ENCODE measurements at places on chromosomes 12 and 14. TPM values are rescaled to one million over a fixed set of nuclear protein-coding genes. Genes with fewer than 3 reads are reported as not detected.

DNA sequence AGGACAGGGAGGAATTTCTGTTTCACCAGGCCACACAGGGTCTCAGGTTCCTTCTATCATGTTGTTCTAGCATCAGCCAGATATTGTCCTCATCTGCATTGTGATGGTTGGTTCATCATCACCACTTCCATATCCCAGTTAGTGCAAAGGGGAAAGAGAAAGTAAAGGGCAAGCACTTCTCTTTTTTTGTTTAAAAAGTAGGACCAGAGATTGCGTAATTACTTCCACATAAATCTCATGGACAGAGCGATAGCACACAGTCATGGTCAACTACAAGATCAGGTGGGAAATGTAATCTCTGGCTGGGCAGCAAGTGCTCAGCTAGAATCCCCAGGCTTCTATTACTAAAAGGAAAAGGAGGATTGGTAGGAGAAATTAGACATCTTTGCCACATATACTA lies 155.1 kb downstream of the KIF21A start:
- no peaks in the 10 kb centered on the region for H3K27me3 ChIP-seq
- DNase-seq: no peak
- no peak overlapping the region for H3K4me3 ChIP-seq
- H3K36me3 ChIP-seq: no peaks in the 10 kb centered on the region

The NEMF gene
- 56.5 TPM for total RNA-seq

DNA sequence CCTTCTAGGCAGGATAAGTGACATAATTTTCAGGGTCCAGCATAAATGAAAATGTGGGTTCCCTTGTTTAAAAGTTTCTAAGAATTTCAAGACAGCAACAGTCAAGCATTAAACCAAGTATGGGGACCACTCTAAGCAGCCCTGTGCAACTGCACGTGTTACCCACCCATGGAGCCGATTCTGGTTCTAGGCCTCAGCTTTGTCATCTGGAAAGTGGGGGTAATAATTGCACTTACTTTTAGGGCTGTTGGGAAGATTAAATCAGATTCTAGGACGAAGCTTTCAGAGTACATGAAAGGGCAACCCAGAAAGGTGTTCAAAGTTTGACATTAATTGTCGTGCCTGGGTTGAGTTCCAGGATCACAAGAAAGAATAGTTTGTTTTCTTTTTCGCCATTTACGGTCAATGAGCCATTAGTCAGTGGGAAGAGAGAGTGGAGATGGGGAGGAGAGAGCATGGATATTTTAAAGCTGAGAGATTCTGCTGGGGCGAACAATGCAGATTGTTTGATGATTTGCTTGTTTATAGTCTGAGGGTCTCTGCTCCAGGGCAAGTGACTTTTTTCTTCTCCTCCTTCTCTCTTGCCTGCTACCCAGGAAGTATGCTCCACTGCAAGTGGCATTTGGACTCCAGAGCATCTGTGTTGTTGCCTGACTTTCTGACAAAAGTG lies 10.7 kb upstream of the PPFIBP1 start:
- peaks cover 7% of the 10 kb centered on the region for H3K4me1 ChIP-seq
- no peak overlapping the region for H3K27ac ChIP-seq
- no peaks in the 10 kb centered on the region for H3K36me3 ChIP-seq
- DNase-seq: no peak
- H3K27me3 ChIP-seq: no peaks in the 10 kb centered on the region

The KLRG1 gene
- 1.8 TPM for total RNA-seq

The SLC24A4 gene
- total RNA-seq: 0.51 TPM

DNA sequence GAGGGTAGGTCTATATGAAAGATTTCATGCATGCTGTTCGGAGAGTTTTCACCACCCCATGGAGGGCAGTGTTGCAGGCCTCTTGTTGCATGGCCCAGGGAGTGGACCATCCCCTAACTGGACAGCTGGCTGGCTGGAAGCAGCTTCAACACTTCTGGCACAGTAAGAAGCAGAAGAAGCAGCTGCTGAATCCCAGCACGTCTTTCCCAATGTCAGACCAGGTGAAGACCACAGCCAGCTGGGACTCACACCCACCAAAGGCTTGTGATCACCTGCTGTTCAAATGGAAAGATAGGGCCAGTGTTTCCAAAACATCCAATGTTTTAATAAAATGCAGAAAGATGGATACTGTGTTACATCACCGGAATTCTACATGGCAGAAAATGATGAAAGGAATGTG lies 1423.6 kb downstream of the AACS start:
- no peaks in the 10 kb centered on the region for H3K4me1 ChIP-seq
- no peak overlapping the region for H3K4me3 ChIP-seq
- no peak for DNase-seq
- H3K27ac ChIP-seq: no peak overlapping the region
- no peaks in the 10 kb centered on the region for H3K36me3 ChIP-seq

- no peak for DNase-seq
- no peak overlapping the region for H3K4me3 ChIP-seq
- H3K27ac ChIP-seq: no peak overlapping the region
- H3K4me1 ChIP-seq: no peaks in the 10 kb centered on the region
Measured at GRCh38 chr14:39229222-39229543, 4.5 kb upstream of the MIA2 start.

DNA sequence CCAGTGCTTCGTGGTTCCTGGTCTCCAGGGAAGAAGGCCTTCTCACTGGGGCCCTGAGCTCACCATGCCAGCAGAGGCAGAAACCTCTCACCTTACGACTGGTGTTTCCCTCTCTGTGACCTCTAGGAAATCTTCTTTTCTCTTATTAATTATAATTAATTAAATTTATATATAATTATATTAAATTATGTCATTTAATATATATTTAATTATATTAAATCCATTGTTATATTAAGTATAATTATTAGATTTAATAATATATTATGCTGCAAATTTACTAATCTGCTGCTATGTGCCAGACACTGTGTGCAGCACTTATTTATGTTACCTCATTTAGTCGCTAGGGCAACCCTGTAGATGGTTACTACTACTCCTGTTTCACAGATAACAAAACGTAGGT lies 70.3 kb upstream of the MBIP start:
- no peak overlapping the region for H3K27ac ChIP-seq
- DNase-seq: no peak
- peaks cover 5% of the 10 kb centered on the region for H3K4me1 ChIP-seq
- H3K27me3 ChIP-seq: no peaks in the 10 kb centered on the region

The RNASE1 gene
- total RNA-seq: 198 TPM
